ENCODE measurements at places on chromosomes 5 and 9. TPM values are rescaled to one million over a fixed set of nuclear protein-coding genes. Genes with fewer than 3 reads are reported as not detected.

GRCh38 chr5:83492331-83492730 lies 20.8 kb downstream of the VCAN start:
- DNase-seq, result no peak

DNA sequence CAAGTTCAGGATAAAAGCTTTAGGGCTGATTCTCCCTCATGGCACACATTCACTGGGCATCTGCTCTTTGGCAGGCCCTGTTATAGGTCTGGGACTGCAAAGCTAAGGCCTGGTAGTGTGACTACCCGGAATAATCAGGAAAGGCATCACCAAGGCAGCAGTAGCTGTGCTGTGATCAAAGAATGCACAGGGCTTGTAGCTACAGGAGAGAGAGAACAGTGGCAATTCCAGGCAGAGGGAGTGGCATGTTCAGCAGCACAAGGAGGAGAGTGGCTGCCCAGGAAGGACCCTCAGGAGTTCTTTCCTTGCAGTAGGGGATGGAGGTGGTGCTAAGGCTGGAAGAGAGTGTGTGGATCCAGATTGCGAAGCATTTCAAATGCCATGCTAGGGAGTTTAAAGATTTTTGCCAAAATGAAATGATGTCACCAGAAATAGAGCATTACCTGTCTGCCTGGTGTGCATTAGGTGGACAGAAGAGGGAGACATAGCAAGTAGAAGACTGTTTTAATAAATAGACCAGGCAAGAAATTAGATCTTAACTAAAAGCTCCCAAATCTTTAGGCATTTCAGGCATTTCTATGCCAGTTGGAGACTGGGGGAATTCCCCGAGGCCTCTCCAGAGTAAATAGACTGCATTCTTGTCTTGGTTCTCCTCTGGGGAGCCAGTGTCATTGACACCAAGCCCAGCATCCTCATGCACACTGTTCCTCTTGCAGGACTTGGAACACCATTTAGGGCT lies 69.1 kb downstream of the GPR21 start:
- no peak for DNase-seq

- DNase-seq, result no peak
These were observed 2.7 kb downstream of the ADAMTS2 start for GRCh38 chr5:179342577-179342976.

DNA sequence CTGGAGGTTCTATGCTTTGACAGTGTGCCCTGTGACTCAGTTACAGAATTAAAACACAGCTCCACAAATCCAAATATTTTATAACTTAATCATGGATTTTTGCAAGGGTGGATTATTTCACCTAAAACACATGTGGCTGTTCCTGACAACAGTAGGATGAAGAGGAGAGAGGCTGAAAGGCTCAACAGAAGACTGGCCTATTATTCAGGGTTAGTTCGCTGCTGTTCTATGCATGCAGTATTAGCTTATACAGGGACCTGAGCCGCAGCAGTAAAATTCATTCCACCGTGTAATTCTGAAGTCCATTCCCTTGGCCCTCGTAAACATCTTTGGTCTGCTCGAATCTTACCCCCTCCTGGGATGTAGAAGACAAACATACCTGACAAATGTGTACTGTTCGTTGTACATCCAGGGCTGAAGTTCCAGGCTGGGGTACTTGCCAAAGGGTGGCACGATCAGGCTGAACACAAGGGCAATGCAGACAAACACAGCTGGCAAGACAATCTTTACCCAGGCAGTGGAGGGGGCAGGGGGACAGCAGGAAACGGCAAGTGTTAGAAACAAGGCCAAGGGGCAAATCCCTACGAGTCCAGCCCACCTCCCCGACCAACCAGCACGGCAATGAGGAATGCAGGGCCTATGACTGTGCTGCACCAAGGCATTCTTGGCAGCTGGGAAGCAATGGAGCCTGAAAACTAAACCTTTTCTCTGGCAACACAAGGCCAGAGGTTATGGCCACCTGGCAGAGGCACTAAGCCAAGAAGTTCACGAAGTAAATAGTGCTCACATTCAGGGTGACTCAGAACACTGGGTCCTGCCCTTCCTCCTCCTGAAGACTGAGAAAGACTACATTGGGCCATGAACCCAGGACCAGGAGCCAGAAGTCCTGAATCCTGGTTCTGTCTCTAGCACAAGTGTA lies 46.8 kb downstream of the NIPSNAP3B start:
- DNase-seq, result no peak

DNA sequence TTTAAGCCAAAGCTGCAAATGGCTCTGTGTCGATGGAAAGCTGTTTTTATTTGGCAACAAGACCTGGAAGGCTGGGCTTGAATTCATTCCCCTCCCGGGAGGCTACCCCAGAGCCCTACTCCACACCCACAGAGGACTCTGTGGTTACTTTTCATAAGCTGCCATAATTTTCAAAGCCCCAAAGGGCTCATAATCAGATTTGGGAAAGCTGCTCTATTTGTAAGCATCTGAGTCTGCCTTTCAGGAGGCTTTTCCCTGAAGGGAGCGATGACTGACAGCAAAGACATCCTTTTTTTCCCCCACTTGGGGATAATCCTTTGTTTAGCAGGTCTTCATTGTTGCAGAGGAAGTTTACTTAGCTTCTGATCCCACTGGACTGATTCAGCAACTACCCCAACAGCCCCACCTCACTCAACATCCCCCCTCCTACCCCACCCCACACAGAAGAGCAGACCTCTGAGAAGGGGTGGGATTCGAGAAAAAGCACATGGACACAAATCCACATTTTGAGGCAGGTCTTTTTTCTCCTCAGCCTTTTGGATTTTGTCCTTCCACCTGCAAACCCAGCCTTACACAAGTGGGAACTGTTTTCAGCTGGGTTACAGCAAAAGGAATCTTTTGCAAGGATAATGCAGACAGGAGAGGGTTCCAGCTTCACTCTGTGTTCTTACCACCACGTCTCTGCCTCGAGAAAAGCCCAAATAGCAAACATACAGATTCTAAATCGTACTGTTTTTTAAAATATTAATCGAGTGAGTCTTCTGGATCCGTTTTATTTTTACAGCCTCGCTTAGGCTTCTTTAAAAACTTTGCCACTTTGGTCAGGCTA lies 244.4 kb upstream of the TUT7 start:
- no peak for DNase-seq

- DNase-seq, result no peak
These were observed 27.8 kb downstream of the TNPO1 start for GRCh38 chr5:72844218-72844603.

GRCh38 chr9:14440062-14440461 lies 126.1 kb upstream of the NFIB start:
- no peak for DNase-seq

DNA sequence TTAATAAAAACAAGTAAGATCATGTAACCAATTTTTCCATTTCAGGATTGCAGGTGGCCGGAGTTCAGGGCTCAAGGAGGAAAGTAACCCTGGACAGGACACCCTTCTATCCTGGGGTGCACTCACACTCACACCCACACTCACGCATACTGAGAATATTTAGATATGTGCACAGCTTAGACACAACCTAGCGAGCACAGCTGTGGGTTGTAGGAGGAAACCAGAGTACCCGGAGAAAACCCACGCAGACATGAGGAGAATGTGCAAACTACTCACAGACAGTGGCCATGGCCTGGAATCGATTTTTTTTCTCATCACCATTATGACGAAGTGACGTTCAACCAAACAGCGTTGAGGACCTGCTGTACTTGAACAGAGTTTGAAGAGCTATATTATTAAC lies 4.5 kb upstream of the EFNA5 start:
- no peak for DNase-seq

- no peak for DNase-seq
These were observed 483.4 kb upstream of the KIF2A start for GRCh38 chr5:61822584-61822983.

GRCh38 chr9:18263377-18263776 lies 210.6 kb upstream of the ADAMTSL1 start:
- no peak for DNase-seq

DNA sequence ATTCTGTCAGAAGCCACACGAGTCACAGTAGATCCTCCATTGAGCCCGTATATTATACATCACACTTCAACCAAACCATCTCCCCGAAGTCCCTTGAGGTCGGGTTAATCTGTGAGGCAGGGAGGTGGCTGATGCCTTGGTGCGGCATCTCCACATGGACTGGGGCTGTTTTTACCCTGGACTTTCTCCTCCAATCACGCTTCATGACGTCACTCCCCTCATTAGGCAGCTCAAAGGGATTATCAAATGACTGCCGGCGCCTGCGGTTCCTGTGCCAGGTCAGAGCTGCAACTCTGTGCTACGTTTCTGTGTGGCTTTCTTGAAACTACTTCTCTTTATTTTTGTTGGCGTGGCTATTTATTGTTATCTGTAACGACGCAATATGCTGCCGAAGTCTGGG lies 53.7 kb downstream of the TMOD1 start:
- no peak for DNase-seq

- no peak for DNase-seq
These were observed 44.8 kb downstream of the PRRC1 start for GRCh38 chr5:127562252-127562651.

GRCh38 chr9:27065288-27065687 lies 43.7 kb upstream of the TEK start:
- no peak for DNase-seq

DNA sequence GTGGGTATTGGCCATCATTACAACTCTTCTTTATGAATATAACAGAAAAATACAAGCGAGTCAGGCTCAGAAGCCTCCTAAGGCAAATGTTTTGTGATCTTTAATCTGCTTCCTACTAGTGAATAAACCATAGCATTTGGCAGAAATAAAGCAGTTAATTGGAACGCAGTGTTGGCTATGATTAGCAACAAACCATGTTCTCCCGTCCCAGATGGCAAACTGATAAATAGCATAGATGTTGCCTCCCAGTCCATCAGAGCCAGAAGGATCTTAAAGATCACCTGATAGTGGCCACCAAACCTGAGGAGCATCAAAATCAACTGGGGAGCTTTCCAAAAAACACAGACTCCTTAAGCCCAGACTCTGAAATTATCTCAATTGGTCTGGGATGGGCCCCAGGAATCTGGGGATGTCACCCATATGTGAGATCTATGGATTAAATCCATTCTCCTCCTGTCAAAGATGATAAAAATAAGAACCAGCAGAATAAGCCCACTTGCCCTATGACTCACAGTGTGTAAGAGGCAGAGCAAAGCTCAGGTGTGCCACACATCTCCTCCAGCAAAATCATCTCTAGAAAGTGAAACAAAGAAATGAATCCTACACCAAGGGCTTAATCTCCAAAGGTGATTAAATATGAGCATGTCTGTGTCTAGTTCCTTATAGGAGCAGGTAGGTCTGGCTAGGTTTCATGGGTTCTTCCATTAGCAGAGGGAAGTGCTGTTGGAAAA lies 50.3 kb downstream of the APBA1 start:
- DNase-seq, result no peak

- DNase-seq, result no peak
These were observed 90.8 kb downstream of the ARHGAP26 start for GRCh38 chr5:142861011-142861410.

DNA sequence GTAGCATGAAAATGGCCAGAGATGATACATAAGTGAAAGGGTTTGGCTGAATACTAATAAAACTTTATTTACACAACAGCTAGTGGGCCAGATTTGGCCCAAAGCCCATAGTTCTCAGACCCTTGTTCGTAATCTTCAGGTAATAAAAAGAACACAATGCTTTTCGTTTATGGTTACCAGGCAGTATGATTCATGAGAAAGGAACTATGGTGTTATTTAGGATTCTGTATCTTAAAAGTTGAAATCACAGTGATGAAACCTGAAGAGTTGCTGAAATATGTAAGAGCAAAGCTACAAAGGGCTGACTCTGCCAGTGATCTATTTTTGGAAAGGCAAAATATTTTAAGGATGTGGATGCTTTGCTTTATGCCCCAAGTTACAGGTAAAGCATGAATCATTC lies 192.7 kb downstream of the SMC2 start:
- DNase-seq, result no peak

DNA sequence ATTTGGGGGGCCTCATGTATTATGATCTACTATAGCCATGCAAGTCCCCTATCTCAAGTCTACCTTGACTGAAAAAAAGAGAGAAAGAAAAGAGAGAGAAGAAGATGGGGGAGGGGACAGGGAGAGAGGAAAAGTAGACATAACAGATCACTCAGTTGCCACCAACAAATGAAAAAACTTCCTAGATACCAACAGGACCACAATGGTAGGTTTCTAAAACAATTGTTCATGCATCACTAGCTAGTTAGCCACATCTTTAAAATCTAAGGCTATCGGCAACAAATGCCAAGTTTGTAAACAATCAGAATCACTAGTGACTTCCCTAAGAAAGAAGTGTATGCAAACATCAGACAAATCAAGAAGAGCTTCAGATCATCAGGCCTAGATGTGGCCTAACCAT lies 328.2 kb downstream of the BNC2 start:
- no peak for DNase-seq

- DNase-seq, result no peak
These were observed 21.6 kb downstream of the TJP2 start for GRCh38 chr9:69195668-69196067.

DNA sequence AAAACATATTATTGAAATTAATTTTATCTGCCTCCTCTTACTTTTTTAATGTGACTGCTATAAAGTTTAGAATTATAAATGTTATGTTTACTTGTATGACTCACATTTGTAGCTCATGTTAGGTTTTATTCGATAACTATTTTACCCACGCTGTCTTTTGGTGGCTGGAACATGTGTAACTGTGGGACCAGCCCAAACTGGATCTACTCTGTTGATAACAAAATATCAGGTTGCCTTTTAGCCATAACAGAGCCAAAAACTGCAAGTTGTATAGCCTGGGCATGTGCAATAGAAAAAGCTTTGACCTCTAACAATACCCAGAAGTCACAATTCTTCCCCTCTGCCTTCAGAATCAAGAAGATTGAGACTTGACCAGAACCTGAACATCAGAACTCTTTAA lies 356.5 kb downstream of the PRELID2 start:
- DNase-seq, result no peak

GRCh38 chr5:6736106-6736505 lies 22.9 kb downstream of the TENT4A start:
- DNase-seq, result no peak

CCL21 gene
- total RNA-seq, result not detected

FCN2 gene
- total RNA-seq, result not detected

SLC12A2 gene
- 18.5 TPM for total RNA-seq

RGS3 gene
- 65.0 TPM for total RNA-seq

PDE6A gene
- not detected for total RNA-seq

IFNK gene
- not detected for total RNA-seq

LPAR1 gene
- not detected for total RNA-seq

DAB2IP gene
- total RNA-seq, result 0.18 TPM

TNC gene
- total RNA-seq, result 0.90 TPM

GLRA1 gene
- total RNA-seq, result not detected

CDH9 gene
- total RNA-seq, result not detected

ACOT12 gene
- not detected for total RNA-seq

STK32A gene
- total RNA-seq, result not detected

OTP gene
- not detected for total RNA-seq

Measured in activated naive CD8-positive, alpha-beta T cell treated with anti-CD3 and anti-CD28 coated beads for 36 hours (primary cell).